Naive thymus-derived CD8-positive, alpha-beta T cell (primary cell): ENCODE measurements at places on chromosomes 1 and 21. TPM values are rescaled to one million over a fixed set of nuclear protein-coding genes. Genes with fewer than 3 reads are reported as not detected.
A peak's percentile ranks its signal among the peaks of the same experiment; 100 is the strongest.

- no peak for DNase-seq
Measured at GRCh38 chr1:25682059-25682601, 65.5 kb downstream of the MAN1C1 start.

- no peak for DNase-seq
Measured at GRCh38 chr1:65431111-65431705, 10.7 kb downstream of the LEPR start.

DNA sequence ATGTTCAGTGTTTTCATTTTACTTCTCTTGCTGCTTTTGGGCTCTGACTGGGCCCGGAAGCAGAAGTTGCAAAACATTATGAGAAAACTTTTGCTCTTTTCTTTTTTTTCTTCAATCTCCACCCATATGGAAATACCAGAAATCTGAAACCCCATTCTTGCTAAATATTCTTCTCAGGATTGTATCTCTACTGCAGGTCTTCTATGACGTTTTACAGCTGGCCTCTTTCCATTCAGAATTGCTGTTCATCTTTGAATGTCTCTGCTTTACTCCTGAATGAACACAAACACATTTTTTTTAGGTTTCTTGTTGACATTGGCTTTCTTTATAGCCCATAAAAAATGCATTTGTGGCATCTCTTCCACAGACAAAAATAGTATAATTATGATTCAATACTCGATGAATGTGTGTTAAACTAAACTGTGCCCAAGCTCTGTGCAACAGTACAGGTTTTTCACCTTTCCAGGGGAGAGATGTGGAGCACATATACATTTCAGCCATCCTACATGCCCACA, 18.8 kb downstream of the PTPRC start:
- no peak for DNase-seq

- no peak for DNase-seq
Measured at GRCh38 chr1:184987696-184988095, 13.4 kb upstream of the NIBAN1 start.

DNA sequence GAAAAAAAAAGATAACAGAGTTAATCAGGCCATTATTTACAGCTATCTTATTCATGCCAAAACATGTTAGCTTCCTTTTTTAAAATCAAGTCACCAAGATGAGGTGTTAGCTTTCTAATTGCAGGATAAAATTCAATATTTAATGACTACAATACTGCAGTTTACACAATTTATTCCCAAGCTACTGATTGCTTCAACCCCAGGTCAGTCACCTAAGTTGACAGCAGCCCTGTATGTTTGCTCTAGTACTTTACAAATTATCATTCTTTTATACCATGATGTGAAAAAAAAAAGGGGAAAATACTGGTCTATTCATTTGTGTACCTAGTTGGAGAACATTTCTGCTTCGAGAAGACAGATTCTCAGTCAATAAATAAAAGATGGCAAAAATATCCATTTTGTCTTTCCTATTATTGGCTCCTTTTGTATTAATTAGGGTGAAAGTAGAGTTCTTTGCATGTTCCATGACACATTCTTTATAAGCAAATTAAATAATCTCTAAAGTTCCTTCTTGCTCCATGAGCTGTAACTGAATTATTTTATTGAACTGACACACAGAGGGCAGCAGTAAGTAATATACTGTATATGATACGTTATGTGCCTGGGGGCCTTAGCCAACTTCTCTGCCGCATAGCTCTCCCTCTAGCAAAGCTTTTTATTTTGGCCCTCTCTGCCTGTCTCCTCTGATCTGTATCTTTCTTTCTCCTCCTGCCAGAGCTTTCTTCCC, 48.0 kb downstream of the DIPK1A start:
- DNase-seq: no peak

DNA sequence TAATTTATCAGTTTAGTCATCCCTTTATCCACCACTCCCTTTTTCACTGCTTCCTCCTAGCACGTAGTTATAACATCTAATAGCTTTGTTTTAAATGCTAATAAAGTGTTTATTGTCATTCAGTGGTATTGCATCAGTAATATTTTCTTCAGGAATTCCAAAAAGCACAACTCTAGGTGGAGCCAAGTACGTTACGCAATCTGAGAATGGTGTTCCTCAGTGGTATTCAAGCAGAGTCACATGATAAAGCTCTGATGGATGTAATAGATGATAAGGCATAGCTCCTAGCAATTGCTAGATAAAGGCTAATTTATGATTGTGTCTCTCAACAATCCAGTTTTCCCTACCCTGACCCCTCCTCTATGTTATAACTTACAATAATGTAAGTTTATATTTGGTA, 494.6 kb upstream of the ADGRL4 start:
- DNase-seq: no peak

DNA sequence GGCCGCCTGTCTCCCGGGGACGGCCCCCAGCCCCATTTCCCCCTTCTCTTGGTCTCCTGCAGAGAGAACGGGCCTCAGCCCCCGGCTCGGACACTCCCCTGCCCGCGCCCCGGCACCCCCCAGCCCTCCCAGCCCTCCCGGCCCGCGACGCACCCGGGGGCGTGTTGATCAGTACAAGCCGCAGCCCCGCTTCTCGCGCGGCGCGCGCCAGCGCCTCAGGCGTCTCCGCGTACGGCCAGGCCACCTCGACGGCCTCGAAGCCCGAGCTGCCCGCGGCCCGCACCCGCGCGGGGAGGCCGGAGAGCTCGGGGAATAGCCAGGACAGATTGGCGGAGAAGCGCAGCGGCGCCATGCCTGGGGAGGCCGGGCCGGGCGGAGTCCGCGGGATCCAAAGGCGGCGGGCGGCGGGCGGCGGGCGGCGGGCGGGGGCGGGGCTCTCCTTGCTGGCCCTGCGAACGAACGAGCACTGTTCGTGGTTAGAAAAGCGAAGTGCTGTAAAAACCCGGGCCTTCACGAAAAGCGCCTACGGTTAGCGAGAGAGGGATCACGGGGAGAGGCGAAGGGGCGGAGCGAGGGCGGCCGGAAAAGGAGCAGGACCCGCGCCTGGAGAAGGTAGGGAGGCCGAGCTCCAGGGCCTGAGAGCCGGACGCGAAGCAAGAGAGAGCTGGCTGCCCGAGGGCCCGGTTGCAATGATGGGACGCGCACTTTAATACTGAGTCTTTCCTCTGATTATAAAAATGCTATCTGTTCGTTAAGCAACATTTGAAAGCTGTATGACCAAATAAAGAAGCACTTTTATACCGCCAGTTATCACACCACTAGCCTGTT, at the start of gene HYI:
TSS of gene HYI (minus strand) at position 490 of the 828 bp plus-strand sequence. CDS start at position 352, 138 bp downstream.
- peak; percentile 35 for DNase-seq

DNA sequence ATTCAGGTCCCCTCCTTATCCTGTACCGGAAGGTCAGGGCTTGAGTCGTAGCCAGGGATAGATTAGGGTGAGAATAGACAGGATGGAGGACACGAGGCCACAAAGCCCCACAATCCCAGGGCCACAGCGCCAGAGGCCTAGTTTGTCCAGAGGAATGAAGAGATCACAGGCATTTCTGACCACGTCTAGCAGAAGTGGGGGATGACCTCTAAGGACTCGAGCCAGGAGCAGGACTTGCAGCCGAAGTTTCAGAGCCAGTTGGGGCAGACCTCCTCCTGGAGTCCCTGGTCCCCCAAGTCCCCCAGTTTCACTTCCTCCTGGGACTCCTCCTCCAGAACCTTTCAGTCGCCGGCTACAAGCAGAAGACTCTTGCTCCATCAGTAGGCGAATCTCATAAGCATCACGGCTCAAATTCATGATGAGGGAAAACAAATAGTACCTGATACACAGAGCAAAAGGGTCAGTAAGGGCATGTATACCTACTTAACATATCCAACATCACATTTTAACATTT, 2.3 kb upstream of the ITGA10 start:
- DNase-seq: no peak

DNA sequence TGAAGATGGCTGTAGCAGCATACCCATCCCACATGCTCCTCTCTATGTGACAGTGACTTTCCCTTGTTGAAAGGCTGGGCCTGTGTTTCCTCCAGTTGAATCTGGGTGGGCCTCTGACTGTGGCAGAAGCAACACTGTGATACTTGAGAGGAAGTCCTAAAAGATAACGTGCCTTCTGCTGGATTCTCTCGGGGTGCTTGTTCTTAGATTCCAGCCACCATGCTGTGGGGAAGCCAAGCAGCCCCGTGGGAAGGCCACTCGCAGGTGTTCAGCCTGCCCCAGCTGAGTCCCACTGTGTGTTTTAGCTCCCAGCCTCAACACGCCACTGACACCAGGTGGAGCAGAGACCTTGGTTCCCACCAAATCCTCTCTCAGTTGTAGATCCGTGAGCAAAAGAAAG, 31.5 kb downstream of the TRAPPC10 start:
- no peak for DNase-seq

GRCh38 chr1:47575855-47576757, 138.3 kb downstream of the FOXD2 start:
- DNase-seq: no peak

DNA sequence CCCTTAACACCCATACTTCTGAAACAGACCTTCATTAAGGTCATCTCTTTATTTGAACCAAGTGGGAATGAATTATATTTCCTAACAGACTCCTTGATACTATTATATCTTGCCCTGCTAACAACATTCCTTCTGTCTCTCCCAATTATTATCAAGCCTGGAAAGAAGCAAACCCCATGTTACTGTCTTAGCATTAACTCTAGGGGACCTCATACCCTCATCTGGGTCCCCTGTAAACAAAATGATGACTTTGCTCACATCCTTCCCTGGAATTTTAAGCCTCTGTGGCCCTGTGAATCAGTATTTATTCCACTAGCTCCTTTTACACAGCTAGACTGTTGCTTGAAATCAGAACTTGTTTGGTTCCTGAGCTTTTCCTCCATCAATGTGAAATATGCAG, 38.3 kb upstream of the BCL10 start:
- no peak for DNase-seq

GRCh38 chr1:38451541-38451993, 405.0 kb upstream of the POU3F1 start:
- DNase-seq: no peak

- DNase-seq: no peak
Measured at GRCh38 chr1:78410643-78411042, 80.1 kb upstream of the PTGFR start.

DNA sequence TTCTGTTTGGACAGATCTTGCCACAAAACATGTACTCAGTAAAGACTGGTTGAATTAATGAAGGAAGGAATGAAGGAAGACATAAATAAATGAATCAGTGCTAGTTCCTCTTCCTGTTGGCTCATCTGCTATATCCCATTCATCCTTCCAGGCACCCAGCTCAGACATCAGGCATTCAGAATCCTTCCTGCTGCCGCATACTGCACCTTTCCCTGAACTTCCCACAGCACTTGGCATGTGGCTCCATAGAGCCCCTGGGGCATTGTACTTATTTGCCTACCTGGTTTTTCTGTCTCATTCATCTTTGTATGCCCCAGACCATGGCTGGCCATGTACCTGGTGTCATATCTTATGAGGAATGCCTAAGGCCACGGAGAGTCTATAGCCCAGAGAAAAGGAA, 34.4 kb upstream of the ZNF648 start:
- no peak for DNase-seq

DNA sequence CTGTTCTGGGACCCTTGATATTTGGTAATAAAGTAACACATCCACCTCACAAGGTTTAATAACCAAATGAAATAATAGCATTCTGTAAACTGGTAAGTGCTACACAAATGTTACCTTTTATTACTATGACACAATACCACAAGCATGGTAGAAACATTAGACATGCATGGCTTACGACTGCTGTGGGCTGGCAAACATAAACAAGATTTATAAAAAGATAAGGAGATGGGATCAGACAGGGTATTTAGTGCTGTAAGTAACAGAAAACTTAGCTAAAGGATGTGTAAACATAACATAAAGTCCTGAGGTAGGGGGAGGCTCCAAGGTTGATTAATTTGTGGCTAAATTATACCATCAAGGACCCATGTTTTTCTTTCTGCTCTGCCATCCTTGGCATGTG, 212.6 kb downstream of the BARHL2 start:
- no peak for DNase-seq

Gene OR2T2
- not detected for total RNA-seq

Gene BARHL2
- total RNA-seq: not detected

Gene CDA
- total RNA-seq: not detected

Gene CD1C
- 0.73 TPM for total RNA-seq

Gene NAXE
- total RNA-seq: 42.1 TPM
